H9 (cell line): ENCODE measurements at places on chromosomes 1 and 21.

DNA sequence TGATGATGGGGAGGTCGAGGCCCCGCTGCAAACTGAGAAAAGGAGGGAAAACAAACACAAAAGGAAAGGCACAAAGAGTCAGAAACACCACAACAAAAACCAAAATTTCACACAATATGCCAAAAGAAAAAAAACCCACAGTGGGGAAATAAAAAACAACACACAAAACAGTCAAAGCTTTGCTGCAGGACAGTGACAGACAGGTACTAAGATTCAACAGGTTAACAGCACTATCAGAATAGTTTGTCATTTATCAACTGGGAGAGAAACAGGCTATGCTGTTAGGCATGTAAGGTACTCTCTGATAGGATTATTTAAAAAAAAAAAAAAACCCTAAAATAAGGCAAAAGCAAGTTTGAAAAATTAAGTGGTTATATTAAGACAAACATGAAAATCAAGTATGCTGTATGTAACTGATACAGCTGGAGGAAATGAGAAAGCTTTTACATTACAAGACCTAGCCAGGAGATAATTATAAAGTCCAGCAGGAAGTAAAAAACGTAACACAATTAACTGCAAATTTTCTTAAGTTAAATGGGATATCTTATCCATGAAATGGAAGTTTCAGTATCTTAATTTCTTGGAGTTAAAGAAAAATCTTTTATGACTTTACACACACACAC, 179.0 kb downstream of the EIF4G3 start:
- no peak for DNase-seq

DNA sequence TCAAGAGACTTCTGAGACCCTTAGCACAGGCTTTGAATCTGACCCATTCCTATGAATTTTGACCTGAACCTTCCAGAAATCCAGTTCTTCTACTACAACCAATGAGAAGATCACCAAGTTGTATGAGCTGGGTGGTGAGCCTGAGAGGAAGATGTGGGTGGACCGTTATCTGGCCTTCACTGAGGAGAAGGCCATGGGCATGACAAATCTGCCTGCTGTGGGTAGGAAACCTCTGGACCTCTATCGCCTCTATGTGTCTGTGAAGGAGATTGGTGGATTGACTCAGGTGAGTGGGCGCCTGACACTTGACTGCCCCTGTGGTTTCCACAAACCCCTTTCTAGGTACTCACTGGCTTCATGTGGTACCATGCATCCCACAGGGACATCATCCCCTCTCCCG, 20.0 kb upstream of the PIGV start:
- no peak for DNase-seq

DNA sequence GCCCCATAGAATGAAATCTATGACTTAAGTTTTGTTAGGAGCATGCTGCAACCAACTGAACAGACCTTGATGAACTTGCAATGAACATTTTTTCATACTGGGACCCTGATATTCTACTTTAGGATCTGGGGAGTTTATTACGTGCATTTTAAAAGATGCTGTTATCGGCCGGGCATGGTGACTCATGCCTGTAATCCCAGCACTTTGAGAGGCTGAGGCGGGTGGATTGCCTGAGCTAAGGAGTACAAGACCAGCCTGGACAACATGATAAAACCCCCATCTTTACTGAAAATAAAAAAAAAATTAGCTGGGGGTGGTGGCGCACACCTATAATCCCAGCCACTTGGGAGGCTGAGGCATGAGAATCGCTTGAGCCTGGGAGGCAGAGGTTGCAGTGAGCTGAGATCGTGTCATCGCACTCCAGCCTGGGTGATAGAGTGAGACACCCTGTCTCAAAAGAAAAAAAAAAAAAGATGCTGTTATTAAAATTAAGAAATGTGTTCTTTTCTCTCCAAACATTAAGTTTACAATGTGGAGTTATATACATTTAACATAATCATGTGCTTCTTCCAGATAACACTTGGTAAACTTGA, 7.1 kb downstream of the MPZL1 start:
- no peak for DNase-seq

GRCh38 chr1:236848274-236848923, 53.3 kb downstream of the MTR start:
- DNase-seq: no peak
